ENCODE measurements at places on chromosomes 4 and X.

DNA sequence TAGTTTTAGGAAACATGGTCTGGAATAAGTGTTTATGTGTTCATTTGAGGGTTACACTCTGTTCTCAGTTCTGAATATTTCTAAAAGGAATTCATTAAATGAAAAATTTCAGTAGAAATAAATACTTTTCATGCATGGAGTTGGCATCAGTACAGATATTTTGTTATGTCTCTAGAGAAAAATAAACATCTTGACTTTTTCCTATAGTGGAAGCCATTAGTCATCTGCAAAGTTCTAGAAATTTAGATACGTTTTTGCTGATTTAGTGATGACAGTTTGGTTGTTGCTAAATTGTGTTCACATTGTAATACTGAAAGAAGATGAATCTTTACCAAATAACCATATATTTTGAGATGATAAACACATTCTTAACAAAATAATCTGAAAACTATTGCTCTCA lies 268.2 kb upstream of the TEX13A start:
- DNase-seq = peak; percentile 31

GRCh38 chr4:155973639-155974475 lies 20.2 kb upstream of the CTSO start:
- DNase-seq = peak; percentile 57

DNA sequence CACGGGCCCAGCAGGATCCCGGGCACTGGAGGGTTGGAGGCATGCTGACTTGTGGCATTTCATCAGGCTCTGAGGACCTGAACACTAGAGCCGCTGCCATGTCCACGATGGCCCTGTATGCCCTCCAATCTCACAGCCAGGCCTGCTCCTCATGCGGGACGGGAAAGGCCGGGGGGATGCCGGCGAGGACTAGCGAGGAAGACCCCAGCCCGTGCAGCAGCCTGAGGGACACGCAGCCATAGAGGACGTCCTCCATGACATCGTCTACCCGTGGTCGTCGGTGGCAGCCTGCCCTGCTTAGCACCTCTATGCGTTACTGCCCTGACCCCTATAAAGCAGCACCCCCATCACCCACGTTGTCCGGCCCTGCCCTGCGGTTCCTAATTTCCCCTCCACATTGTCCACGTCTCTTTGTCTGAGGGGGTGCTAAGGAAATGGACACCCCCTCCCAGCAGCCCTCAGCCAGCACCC lies 32.6 kb downstream of the HMX1 start:
- no peak for DNase-seq

DNA sequence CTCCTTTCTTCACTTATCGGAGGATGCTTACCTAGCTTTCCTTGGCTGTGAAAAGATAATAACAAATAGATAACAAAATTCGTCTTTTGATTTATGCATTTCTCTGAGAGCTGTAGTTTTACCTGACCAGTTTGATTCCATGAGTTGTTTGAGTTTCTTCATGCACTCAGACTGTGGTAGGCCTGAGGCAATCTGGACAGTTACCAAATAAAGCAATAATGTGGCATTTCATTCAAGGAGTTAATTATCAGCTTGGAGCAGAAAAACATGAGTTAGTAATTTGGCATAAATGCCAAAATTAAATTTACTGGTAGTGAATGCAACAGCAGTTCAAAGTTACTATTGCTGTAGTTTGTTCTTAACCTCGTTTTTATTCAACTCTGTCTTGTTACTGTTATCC lies 53.5 kb downstream of the FABP2 start:
- peak; percentile 15 for DNase-seq

- DNase-seq = no peak
Observed at GRCh38 chrX:108134724-108135123, 43.1 kb downstream of the ATG4A start.

DNA sequence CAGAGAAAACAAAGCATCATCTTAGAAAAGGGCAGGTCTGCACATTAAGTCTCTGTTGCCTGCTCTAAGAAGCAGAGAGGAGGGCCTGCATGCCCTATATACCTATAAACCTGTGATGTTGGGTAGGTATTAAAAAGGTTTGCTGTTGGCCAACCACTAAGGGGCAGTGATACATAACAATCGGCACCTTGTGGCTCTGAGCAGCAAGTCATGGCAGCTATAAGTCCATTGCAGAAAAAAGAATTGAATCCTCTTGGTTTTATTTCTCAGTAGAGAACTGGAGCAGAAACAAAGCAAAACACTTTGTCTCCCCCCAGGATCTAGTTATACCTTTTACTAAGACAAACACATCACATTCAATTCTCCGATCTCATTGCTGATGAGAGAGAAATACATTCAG lies 1364.4 kb downstream of the STIM2 start:
- DNase-seq = peak; percentile 63

DNA sequence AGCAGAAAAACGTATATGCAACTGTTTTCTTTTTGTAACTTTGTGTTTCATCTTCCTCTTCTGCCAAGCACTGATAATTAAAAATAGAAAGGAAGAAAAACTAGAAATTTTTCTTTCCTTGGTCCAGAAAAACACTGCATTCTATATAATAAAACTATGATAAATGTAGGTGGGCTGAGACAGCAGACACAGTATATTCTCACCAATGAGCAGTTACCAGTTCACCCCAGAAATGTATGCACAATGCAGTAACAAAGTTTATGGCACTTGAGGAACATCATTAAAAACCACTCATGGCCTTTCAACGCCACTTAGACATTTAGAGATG lies 79.4 kb downstream of the FAT1 start:
- no peak for DNase-seq

DNA sequence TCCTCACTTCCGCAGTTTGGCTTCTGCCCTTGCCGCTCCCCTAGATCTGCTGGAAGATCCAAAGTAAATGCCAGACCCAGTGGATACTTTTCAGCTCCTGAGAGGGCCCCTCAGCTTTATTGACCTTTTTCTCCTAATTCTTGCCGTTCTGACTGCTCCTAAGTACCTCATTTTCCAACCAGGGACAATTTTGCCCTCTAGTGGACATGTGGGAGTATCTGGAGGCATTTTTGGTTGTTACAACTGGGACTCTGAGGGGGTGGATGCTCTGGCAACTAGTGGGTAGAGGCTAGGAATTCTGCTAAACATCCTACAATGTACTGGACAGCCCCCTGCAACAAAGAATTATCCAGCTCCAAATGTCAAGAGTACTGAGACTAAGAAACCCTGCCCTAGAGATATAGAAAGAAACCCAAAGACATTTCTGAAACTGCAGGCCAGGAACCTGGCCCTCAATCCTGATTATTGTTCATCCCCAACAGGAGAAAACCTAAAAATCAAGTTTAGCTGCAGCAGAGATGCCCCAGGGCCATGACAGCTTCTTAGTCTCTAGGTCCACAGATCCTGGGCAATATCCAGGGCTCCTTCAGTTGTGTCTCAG lies 3.4 kb downstream of the TEX13B start:
- peak; percentile 20 for DNase-seq

- DNase-seq = no peak
Observed at GRCh38 chrX:125532411-125533089, 212.9 kb downstream of the TEX13C start.

- DNase-seq = no peak
Observed at GRCh38 chr4:26334366-26334765, 13.6 kb downstream of the RBPJ start.

GRCh38 chrX:134002921-134003615 lies 17.7 kb upstream of the GPC3 start:
- DNase-seq = no peak

GRCh38 chr4:121720109-121720508 lies 23.3 kb upstream of the ANXA5 start:
- peak; percentile 29 for DNase-seq

DNA sequence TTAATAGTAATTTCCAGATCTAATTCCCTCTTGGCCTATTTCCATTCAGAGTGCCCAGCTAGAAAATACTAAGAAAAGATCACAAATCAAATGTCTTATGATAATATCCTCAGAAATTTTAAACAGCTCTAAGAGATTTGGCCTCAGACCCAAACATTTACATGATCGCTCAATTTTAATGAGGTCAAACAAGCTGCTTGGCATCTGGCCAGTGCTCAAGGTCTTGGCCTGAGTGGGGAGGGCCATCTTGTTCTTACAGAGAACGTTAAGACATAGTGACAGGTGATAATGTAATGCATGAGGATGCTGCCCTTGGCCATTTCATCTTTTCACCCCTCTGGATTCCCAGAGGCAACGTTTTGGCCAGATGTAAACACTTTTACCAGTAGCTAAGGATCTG lies 159.2 kb upstream of the SLC7A11 start:
- DNase-seq = no peak

GRCh38 chr4:168839758-168840391 lies 170.2 kb downstream of the CBR4 start:
- DNase-seq = no peak

DNA sequence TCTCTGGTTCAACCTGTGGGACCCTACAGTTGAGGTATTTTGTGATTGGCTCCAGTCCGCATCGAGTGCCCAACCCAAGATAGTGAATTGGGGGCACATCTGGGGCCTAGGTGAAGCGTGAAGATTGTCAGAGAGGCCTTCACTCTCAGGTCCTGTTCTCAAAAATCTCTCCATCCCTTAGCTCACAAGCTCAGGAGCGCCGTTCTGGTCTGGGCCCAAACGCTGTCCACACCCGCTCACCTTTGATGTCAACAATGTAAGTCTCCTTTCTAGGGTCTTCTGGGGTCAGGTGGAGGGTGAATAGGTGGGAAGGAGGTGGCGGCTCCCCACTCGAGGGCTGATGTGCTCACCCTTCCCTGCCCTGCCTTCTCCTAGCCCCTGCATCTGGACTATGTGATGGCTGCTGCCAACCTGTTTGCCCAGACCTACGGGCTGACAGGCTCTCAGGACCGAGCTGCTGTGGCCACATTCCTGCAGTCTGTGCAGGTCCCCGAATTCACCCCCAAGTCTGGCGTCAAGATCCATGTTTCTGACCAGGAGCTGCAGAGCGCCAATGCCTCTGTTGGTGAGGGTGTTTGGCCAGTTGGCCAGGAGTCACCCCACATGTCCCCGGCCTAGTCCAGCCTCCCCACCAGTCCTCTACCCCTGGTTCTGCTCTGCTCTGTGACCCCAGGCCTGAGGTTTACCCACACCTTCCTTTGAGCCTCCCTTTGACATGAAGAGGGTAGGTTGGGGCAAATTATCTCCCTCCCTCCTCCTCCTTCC lies 7.6 kb upstream of the CDK16 start:
- no peak for DNase-seq

DNA sequence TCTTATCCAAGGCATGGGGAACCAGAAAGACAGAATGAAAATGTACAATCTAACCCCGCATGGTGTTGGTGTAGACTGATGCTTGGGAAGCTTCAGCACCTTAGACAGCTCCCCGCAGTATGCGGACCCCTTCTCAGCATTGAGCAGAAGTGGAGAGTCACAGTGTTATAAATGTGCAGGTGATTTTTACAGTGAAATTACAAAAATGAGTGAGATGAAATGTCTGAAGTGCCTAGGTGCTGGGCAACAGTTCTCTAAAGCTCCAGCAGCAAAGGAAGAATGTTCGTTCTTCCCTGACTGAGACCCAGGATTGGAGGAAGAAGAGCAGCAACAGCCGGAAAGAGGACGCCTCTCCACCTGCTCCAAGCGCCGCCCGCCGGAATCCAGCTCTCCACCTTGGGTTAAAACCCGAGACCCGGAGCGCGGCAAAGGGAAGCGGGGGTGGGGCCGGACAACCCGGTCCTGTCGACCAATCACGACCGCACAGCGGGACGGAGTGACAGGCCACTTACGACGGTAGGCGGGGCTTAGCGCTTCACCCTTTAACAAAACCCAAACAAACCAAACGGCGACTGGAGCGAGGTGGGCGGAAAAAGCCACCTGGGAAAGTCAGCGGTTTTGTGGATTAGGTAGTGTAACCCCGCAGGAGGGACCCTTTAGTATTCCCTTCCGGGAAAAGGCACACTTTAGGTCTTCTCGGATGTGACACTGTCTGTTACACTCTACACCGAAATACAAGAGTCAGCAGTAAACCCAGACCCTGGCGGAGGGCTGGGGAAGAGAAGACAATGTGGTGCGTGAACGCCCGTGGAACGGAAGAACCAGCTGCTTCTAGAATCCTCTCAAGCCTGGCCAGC lies at the start of gene GLRA3:
Gene GLRA3, minus strand, starts transcription at position 403 of the 857 bp plus-strand sequence. CDS start 436 bp downstream, outside the sequence.
- peak; percentile 25 for DNase-seq

DNA sequence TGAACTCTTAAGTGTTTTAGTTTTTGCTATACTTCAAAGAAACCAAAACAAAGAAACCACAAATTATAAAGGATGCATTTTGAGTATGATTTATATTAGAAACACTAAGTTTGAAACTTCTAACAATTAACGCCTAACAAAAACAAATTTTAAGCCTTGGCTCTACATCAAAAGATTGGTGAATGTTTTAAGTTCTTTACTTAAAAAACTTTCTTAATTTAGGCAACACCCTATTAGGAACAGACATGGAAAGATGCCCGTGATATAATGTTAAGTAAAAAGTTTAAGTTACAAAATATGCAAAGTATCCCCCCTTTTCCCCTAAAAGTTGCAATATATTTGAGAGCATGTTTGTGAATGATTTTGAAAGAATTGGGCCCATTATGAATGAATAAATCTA lies 21.2 kb downstream of the PROM1 start:
- DNase-seq = no peak

- DNase-seq = peak; percentile 35
Observed at GRCh38 chrX:111100191-111100590, 4.2 kb downstream of the PAK3 start.

DNA sequence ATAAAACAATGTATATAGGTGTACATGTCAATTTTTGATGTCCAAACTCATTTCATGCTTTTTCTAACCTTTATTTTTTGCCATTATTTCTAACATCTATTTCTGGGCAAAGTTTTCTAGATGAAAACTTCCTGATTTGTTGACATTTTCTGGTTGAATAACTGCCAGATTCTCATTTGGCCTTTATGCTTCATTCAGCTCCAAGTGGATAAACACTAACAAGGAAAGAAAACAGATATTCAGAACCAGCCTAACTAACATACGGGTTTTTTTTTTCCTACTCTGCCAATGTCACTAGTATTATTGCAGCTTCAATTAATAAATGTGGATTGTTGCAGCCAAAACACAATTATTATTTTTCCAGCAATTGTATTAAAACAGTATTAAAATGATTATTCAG lies 50.9 kb upstream of the RAP1GDS1 start:
- DNase-seq = no peak

- DNase-seq = no peak
Observed at GRCh38 chr4:110867251-110867960, 244.5 kb upstream of the PITX2 start.

DNA sequence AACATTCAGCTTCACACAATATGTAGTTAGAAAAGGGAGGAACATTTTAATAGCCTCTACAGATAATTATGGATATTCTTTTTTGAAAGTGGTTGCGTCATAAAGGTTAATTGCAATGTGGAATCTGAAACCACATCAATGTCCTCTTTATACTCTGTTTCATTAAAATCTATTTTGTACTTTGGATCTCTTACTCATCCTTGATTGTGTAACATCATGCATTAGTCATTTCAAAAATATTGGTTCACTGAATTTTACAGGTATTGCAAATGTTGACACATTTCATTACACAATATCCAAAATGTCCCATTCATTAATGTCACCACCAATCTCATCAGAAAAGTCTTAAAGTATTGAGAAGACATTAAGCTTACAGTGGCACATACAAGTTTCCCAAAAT lies 62.7 kb upstream of the USP9X start:
- no peak for DNase-seq

GRCh38 chrX:113136836-113137235 lies 296.2 kb upstream of the AMOT start:
- DNase-seq = no peak

- no peak for DNase-seq
Observed at GRCh38 chrX:100674705-100675104, 30.7 kb downstream of the SRPX2 start.

- DNase-seq = peak; percentile 69
Observed at GRCh38 chrX:48971249-48972219, at the start of gene KCND1. KCND1 (minus strand) TSS chrX:48971844; CDS start chrX:48970271, 1,573 bp downstream.

- DNase-seq = no peak
Observed at GRCh38 chr4:138238521-138239292, 3.4 kb downstream of the SLC7A11 start.

GRCh38 chr4:172584816-172585215 lies 583.8 kb upstream of the GALNT7 start:
- no peak for DNase-seq

Measured in fibroblast of skin of scalp (primary cell).